ENCODE measurements at places on chromosomes 4 and X. TPM values are rescaled to one million over a fixed set of nuclear protein-coding genes. Genes with fewer than 3 reads are reported as not detected.

- H3K36me3 ChIP-seq, result no peaks in the 10 kb centered on the region
- DNase-seq, result no peak
- no peaks in the 10 kb centered on the region for H3K4me1 ChIP-seq
- no peak overlapping the region for H3K4me3 ChIP-seq
Observed at GRCh38 chrX:150770623-150771022, 77.4 kb downstream of the MTMR1 start.

DNA sequence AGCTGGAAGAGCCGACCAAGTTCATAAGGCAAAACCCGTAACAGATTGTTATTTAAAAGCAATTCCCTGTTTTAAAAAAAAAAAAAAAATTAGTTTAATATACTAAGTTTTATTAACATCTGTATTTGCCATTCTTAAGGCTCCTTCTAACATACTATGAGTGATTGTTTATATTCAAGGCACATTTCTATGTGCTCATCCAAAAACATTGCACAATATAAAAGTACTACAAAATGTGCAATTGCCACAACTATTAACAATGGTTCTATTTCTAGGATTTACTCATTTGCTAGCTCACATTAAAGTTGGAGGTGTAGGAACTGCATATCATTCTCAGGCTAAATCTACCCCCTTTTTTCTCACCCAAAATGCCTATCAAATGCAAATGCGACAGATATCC, 46.1 kb downstream of the CNOT6L start:
- H3K36me3 ChIP-seq, result peaks cover 33% of the 10 kb centered on the region
- no peak overlapping the region for H3K27ac ChIP-seq
- DNase-seq, result no peak

- no peaks in the 10 kb centered on the region for H3K36me3 ChIP-seq
- H3K27me3 ChIP-seq, result no peaks in the 10 kb centered on the region
- no peaks in the 10 kb centered on the region for H3K4me1 ChIP-seq
Observed at GRCh38 chrX:36504625-36505024, 503.5 kb upstream of the FAM47C start.

GRCh38 chr4:16894406-16894805, 4.0 kb downstream of the LDB2 start:
- peaks cover 3% of the 10 kb centered on the region for H3K36me3 ChIP-seq
- DNase-seq, result no peak
- no peaks in the 10 kb centered on the region for H3K27me3 ChIP-seq
- no peak overlapping the region for H3K27ac ChIP-seq

DNA sequence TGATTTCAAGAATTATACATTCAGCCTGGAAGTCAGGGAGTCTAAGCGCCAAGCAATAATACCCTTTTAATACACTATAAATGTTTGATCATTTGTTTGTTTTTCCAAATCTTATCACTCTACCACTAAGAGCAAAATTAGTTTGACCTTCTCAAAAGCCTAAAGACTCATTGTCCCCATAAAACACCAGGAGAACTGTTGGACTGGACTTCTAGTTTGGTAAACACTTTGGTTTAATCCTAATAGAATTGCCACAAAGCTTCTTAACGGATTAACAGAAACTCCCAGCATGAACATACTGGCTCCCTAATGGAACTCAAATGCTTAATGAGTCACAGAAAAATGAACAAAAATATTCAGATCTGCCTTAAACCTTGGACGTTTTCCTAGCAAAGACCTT, 34.9 kb downstream of the SYTL5 start:
- DNase-seq, result no peak
- no peaks in the 10 kb centered on the region for H3K4me1 ChIP-seq
- no peaks in the 10 kb centered on the region for H3K27me3 ChIP-seq
- H3K36me3 ChIP-seq, result no peaks in the 10 kb centered on the region

DNA sequence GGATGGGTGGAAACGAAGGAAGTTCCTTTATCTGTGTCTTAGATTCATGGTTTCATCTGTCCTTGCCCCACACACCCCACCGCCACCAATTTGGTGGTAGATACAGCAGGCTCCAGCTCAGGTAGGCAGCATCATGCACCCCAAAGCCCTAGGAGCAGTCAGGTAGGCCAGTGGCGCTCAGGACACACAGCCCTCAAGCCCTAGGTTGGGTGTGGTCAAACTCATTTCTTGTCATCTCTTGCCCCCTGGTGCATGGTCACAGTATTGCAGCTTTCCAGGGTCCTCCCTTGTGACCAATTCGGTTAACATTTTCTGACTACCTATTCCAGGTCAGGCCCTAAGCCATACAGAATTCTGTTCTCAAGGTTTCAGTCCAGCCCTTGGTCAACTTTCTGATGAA, 14.5 kb upstream of the PRRG3 start:
- H3K27me3 ChIP-seq, result no peaks in the 10 kb centered on the region
- H3K27ac ChIP-seq, result no peak overlapping the region
- H3K4me3 ChIP-seq, result no peak overlapping the region
- H3K36me3 ChIP-seq, result no peaks in the 10 kb centered on the region
- DNase-seq, result peak; percentile 49
- H3K4me1 ChIP-seq, result no peaks in the 10 kb centered on the region

DNA sequence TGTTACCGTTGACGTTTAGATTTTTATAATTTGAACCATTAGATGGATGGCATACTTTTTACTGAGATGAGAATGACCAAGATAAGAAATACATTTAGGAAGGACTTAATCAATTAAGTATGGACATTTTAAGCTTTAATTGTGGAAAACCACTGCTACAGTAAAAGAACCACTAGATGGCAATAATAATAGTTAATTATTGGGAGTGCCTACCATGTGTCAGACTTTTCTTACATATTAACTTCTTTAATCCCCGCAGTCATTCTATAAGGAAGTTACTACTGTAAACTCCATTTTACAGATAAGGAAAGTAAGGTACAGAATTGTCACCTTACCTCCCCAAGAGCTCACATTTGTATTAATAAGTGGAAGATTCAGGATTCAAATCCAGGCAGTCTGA, 48.5 kb upstream of the MYOZ2 start:
- DNase-seq, result no peak
- no peaks in the 10 kb centered on the region for H3K27me3 ChIP-seq
- no peak overlapping the region for H3K4me3 ChIP-seq
- H3K27ac ChIP-seq, result no peak overlapping the region
- no peaks in the 10 kb centered on the region for H3K36me3 ChIP-seq

DNA sequence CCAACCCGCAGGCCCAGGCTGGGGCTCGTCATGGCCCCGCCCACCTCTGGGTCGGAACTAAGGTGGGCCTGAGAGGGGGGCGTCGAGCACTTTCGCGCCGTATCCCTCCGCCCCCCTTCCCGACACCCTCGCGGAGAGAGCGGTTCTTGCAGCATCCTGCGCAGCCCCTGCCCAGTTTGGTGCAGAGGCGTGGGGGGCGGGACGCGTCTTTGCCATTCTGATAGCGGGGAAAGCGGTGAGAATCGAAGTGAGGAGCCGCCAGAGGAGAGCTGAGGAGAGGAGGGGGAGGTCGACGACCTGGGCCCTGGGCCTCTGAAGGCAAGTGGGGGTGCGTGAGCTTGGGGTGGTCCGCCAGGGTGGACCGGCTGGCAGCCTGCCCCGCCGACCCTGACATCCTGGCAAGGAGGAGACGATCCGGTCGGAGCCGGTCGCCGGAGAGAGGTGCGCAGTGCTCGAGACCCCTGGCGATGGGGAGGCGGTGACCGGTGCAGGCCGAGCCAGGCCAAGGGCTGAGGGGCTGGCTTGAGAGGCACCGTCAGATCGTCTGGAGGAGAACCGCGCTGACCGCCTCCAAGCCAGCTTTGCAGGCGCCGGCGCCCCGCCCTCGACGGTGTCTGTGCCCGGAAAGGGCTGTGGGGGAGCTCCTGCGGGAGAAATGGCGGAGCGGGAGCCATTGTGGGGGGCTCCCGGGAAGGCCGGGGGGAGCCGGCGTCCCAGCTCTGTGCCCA, 25.5 kb downstream of the GPRASP3 start:
- H3K27me3 ChIP-seq, result no peaks in the 10 kb centered on the region
- no peaks in the 10 kb centered on the region for H3K36me3 ChIP-seq
- H3K27ac ChIP-seq, result no peak overlapping the region
- DNase-seq, result peak; percentile 75
- H3K4me3 ChIP-seq, result peak overlapping the region; percentile 41

DNA sequence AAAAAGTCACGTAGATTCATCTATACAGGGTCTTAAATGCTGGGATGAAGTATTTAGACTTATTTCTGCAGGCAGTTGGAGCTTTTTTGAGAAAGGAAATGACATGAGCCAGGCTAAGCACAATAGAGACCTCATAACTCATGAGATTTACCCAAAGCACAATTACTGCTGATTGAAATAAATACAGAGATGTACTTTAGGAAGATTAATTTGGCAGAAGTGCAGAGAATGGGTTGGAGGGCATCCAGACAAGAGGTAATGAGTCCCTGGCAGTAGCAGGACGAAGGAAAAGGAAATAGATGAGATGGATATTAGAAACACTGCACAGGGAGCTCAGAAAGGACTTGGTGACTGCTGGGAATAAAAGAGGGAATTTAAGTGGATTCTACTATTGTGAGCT, 129.1 kb downstream of the SHROOM4 start:
- no peaks in the 10 kb centered on the region for H3K4me1 ChIP-seq
- no peak overlapping the region for H3K27ac ChIP-seq
- no peak overlapping the region for H3K4me3 ChIP-seq
- no peak for DNase-seq
- H3K36me3 ChIP-seq, result no peaks in the 10 kb centered on the region

DNA sequence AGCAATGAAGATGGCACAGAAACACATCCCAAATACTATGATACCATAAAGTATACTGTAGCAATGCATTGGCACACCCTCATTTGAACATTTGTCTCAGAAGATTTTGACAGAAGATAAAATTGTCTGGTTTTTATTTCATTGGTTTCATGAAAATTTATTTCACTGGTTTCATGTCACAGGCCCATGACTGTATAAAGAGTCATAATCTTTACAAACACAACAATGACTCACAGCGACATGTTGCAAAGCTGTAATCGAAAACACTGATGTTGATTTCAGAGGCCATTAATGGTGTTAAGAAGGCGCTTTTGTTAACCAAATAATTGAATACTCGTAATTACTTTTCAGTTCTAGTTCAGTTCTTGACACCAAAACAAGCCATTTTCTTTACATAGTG, 8.1 kb upstream of the DTHD1 start:
- H3K4me1 ChIP-seq, result no peaks in the 10 kb centered on the region
- no peaks in the 10 kb centered on the region for H3K36me3 ChIP-seq
- no peak overlapping the region for H3K4me3 ChIP-seq
- H3K27ac ChIP-seq, result no peak overlapping the region
- no peak for DNase-seq

DNA sequence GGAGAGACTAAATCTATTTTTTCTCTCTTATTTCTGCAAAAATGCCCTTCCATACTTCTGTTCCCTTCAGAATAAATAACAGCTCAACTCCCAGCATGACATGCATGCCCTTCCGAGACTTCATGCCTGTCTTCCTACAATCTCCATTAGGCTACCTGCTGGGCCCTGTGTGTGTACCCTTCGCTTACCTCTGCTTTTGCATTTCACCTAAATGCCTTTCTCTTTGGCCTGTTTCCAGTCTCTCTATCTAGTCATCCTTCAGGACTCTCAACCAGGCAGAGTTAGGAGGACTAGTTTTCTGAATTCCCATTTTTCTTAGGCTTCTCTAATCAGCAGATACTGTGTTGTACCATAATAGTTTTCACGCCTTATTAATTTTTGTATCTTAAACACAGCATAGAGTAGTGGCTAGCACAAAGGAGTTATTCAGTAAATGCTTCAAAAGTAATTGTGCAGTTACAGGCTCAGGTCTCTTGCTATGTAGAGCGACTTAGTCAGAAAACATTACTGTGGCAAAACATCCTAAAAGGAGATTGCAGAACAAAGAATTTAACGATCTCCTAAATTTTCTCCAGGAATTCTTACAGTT, 20.5 kb downstream of the SEPTIN11 start:
- H3K27ac ChIP-seq, result no peak overlapping the region
- no peak overlapping the region for H3K4me3 ChIP-seq
- H3K27me3 ChIP-seq, result no peaks in the 10 kb centered on the region

- H3K4me3 ChIP-seq, result no peak overlapping the region
- peaks cover 10% of the 10 kb centered on the region for H3K4me1 ChIP-seq
- H3K27ac ChIP-seq, result no peak overlapping the region
- no peaks in the 10 kb centered on the region for H3K36me3 ChIP-seq
- peak; percentile 53 for DNase-seq
Observed at GRCh38 chr4:89000844-89001360, 56.1 kb downstream of the FAM13A start.

DNA sequence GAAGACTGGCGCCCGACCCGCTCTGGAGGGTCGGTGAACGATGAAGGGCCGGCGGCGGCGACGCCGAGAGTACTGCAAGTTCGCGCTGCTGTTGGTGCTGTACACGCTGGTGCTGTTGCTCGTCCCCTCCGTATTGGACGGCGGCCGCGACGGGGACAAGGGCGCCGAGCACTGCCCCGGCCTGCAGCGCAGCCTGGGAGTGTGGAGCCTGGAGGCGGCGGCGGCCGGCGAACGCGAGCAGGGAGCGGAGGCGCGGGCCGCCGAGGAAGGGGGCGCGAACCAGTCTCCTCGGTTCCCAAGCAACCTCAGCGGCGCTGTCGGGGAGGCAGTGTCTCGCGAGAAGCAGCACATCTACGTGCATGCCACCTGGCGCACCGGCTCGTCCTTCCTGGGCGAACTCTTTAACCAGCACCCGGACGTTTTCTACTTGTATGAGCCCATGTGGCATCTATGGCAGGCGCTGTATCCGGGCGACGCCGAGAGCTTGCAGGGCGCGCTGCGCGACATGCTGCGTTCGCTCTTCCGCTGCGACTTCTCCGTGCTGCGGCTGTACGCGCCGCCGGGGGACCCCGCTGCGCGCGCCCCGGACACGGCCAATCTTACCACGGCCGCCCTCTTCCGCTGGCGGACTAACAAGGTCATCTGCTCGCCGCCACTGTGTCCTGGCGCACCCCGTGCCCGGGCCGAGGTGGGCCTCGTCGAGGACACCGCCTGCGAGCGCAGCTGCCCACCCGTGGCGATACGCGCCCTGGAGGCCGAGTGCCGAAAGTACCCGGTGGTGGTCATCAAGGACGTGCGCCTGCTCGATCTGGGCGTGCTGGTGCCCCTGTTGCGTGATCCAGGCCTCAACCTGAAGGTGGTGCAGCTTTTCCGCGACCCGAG, 568 bp downstream of the CHST7 start:
- H3K36me3 ChIP-seq, result peaks cover 3% of the 10 kb centered on the region
- H3K4me1 ChIP-seq, result peaks cover 5% of the 10 kb centered on the region
- peaks cover 8% of the 10 kb centered on the region for H3K27me3 ChIP-seq
- DNase-seq, result peak; percentile 58
- H3K27ac ChIP-seq, result peak overlapping the region; percentile 59

- H3K36me3 ChIP-seq, result no peaks in the 10 kb centered on the region
- H3K4me3 ChIP-seq, result no peak overlapping the region
- no peaks in the 10 kb centered on the region for H3K4me1 ChIP-seq
Observed at GRCh38 chr4:176436293-176436973, 116.7 kb downstream of the SPCS3 start.

DNA sequence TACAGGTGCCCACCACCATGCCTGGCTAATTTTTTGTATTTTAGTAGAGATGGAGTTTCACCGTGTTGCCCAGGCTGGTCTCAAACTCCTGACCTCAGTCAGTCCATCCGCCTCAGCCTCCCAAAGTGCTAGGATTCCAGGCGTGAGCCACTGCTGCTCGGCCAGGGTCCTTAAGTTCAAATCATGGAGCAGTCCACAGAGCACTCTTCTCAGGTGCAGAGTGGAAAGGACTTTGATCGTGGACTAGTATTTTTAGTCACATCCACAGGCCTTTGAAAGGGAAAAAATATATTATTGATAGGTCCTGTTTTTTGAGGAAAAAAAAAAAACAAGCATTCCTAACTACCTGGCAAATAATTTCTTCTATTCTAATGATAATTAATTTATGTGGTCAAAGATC, 31.2 kb downstream of the GAB1 start:
- H3K4me1 ChIP-seq, result no peaks in the 10 kb centered on the region
- H3K27me3 ChIP-seq, result no peaks in the 10 kb centered on the region
- no peaks in the 10 kb centered on the region for H3K36me3 ChIP-seq
- no peak for DNase-seq

SPANXD gene
- polyA plus RNA-seq, result 13.1 TPM

CNKSR2 gene
- polyA plus RNA-seq, result 0.03 TPM

CT45A5 gene
- polyA plus RNA-seq, result not detected

RNF212 gene
- polyA plus RNA-seq, result 7.0 TPM
